Activated T-helper 17 cell treated with anti-CD3 and anti-CD28 coated beads, Interleukin-2, amount 50 U/mL, for 72 hours (primary cell): ENCODE measurements at places on chromosomes 1 and 21. TPM values are rescaled to one million over a fixed set of nuclear protein-coding genes. Genes with fewer than 3 reads are reported as not detected.
A peak's percentile ranks its signal among the peaks of the same experiment; 100 is the strongest.

GRCh38 chr1:167263819-167264464 lies 43.3 kb downstream of the POU2F1 start:
- peak; percentile 43 for ATAC-seq

- ATAC-seq, result peak; percentile 20
These were observed 797 bp downstream of the WDR47 start for GRCh38 chr1:109040989-109041620.

DNA sequence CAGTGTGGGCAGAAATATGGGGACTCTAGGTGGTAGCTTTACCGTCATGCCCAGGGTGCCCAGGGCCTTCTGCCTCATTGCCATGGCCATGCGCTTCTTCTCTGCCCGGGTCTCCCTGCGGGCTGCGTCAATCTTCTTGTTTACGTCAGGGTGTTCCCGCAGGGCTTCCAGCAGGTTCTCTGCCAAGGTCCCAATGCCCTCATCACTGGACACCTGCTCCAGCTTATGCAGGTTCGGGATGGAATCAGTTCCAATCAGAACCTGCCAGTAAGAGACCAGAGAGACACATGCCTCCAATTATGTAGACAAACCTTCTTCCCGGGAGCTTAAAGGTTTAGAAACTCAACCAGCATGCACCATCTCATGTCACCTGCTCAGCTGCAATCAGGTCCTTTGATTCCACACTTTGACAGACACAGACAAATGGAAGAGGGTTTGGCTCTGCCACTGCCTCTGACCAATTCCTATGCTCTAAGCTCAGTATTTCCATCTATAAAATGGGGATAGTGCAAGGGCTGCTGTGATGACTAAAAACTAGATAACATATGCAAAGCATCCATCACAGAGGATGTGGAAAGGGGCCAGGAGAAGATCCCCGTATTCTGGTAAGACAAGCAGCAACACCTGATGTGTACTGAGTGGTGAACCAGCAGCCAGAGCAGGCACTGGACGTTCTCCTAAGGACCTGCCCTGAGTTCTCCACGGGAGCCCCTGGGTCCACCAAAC lies 121.2 kb downstream of the UBR4 start:
- peak; percentile 90 for ATAC-seq

The LCA5L gene
- not detected for total RNA-seq

The PBX1 gene
- 0.22 TPM for total RNA-seq

The ACOT11 gene
- 3.2 TPM for total RNA-seq
